ENCODE measurements at places on chromosomes 5 and 9.

GRCh38 chr9:89543111-89543510, 45.2 kb upstream of the SEMA4D start:
- no peak for DNase-seq

GRCh38 chr5:83000428-83000827, 76.8 kb downstream of the TMEM167A start:
- DNase-seq, result no peak

GRCh38 chr9:78041971-78042370, 10.4 kb upstream of the GNAQ start:
- DNase-seq, result no peak

- no peak for DNase-seq
These were observed 29.3 kb downstream of the PAPPA start for GRCh38 chr9:116182876-116183275.

DNA sequence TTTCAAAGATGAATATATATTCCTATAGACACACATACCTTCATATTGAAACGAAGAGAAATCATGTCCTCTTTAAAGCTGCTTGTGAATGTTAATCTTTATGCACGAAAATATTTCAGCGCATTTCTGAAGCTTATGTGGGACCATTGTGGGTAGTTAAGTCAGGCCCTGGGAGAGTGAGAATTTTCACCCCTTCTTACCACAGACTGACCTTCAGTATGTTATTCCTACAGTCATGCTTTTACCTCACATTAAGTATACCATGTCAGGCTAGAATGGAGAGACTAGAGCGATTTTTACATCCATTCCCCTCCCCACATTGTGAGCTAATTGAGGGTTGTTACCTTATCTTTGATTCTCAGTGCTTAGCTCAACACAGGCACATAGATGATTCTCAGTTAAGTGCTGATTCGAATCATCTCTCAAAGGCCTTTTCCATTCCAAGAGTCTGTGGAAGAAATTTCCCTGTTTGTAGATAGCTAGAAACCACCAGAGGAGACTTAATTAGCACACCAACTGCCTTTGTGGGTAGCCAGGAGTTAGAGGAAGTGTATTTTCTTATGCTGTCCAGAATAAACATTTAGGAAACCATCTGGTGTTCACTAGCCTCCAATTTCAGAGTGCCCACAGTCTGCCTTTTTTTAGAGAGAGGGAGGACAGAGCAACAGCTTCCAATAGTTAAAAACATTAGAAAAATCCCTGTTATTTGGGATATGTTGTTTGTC, 110.5 kb downstream of the MEGF10 start:
- no peak for DNase-seq

Data from NCI-H187 (cell line).